ENCODE measurements at places on chromosomes 13 and 19.

- DNase-seq: peak; percentile 62
Measured at GRCh38 chr19:30227661-30228112, 144.5 kb upstream of the ZNF536 start.

DNA sequence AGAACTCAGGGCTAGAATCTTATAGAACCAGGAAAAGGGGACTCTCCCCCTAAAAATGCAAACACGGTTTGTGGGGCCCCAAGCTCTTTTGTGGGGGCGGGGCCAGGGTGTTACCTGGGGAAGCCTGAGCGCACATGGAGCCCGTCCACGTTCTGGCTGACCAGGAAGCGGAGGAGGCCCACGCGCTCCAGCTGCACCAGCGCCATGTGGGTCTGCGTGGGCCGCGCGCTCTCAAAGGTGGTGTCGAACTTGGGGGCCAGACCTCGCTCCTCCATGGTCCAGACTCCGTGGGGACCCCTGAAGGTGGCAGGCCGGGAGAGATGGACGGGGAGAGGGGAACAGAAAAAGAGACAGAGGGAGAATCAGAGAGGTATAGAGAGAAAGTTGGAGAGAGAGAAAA lies 3.4 kb downstream of the SIRT6 start:
- DNase-seq: no peak

DNA sequence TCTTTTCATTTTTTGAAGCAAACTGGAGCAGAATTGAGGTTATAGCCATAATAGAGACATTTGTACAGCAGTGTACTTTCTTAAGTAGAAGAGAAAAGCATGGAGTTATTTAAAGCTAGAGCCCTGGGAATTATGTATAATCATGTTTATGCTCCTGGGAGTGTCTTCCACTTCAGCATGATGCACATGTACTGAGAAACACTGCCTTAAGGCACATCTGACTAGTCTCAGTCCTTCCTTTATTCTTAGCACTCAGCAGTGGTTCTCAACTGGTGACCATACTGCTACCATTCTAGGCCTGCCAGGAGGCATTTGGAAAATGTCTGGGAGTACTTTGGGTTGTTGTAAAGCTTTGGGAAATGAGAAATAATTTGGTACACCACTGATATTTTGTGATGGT lies 45.8 kb downstream of the VWA8 start:
- DNase-seq: no peak

DNA sequence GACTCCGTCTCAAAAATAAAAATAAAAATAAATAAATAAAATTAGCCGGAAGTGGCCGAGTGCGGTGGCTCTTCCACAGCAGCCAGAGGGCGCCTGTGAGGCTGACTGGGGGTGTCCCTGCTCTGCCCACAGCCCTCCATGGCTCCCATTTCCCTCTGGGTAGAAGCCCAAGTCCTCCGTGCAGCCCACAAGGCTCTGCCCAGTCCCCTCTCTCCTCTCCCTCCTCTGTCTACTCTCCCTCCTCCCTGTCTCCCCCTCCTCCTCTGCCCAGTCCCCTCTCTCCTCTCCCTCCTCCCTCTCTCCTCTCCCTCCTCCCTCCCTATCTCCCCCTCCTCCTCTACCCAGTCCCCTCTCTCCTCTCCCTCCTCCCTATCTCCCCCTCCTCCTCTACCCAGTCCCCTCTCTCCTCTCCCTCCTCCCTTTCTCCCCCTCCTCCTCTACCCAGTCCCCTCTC lies 20.4 kb downstream of the MISP start:
- no peak for DNase-seq

GRCh38 chr19:4695224-4695731 lies 25.1 kb upstream of the MYDGF start:
- peak; percentile 26 for DNase-seq

GRCh38 chr19:49641688-49642491 lies at the start of gene SCAF1:
SCAF1 (plus strand) TSS chr19:49642209; CDS start chr19:49645027, 2,818 bp downstream.
- DNase-seq: peak; percentile 100

- DNase-seq: peak; percentile 90
Measured at GRCh38 chr19:39403331-39404312, 3.0 kb upstream of the ZFP36 start.

- no peak for DNase-seq
Measured at GRCh38 chr13:89402211-89402610, 1731.0 kb downstream of the SLITRK5 start.

- DNase-seq: no peak
Measured at GRCh38 chr13:67303661-67304333, 73.7 kb upstream of the PCDH9 start.

DNA sequence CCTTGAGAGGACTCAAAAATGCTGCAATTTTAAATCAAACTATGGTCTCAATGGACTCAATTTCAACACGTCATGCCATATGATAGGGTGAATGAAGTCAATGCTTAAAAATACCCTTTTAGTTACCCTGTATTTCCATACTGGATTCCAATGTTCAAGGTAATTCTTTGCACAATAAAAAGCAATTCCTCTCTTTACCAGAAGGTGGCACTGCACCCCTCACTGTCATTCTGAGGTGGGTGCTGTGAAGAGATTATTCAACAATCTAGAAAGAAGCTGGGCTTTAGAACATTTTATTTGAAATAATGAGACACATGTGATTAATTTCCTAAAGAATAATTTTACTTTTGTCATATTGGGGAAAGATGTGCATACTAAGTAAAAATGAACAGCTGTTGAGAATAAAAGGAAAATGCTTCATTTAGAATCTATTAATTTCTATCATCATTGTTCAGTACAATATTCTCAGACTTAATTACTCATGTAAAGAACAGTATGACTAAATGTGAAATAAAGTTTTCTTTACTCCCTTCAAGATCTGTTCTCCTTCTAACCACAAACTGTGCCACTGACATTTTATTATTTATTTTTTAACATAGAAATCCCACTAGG lies 789.1 kb downstream of the GPC5 start:
- DNase-seq: no peak

DNA sequence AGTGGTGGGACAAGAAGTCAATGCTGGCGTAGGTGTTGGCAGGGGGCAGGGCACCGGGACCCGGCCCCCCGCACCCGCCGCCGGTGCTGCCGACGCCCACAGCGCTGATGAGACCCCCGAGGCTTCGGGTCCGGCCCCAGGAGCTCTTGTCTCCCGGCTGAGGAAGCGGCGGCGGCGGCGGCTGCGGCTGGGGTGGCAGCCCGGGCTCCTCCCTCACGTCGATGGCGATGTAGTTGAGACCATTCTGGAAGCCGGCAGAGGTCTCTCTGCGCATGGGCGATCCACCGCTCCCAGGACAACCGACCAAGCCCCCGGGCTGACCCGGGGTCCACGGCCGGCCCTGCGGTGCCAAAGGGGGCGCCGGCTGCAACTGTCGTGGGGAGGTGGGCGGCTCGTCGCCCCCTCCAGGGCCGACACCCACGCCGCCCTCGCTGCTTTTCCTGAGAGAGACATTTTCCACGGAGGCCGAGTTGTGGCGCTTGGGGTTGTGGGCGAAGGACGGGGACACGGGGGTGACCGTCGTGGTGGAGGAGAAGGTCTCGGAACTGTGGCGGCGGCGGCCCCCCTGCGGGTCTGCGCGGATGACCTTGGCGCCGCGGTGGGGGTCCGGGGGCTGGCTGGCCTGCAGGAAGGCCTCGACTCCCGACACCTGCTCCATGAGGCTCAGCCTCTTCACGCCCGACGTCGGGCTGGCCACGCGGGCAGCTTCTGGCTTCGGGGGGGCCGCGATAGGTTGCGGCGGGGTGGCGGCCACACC lies 4.1 kb downstream of the IRS2 start:
- DNase-seq: no peak

- no peak for DNase-seq
Measured at GRCh38 chr19:56310462-56310861, 4.2 kb downstream of the ZSCAN5A start.

DNA sequence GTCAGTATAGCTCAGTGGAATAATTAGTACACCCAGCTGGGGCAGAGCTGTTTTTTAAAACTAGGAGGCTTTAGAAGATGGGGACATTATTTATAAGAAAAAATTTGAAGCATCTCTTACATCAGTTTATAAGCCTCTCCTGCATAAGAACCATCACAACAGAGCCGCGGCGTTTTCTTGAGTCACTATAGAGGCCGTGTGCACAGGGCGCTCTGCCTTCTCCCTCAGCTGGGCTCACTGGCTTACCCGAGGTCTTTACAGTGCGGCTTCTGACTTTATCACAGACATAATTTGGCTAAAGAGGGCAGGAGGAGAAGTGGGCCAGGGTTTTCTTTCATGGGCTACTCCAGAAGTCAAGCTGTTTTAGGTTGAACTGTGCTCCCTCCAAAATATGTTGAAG lies 135.5 kb upstream of the RNF113B start:
- DNase-seq: no peak

DNA sequence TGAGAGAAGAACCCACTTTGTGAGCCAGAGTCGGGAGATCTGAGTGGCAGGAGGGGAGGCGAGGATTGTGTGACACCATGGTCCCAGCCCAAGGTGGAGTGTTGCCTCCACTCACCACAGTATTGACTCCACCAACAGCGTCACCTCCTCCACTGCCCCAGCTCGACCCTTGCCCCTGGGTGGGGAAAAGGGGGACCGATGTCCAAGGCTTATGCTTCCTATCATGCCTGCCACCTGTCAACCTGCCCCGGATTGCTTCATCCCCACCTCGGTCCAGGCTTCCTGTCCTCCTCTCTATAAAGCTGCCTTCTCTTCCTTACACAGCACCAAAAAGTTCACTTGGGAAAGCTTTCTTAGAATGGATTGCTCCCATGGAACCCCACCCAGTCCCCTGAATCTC lies 7.4 kb downstream of the DMKN start:
- DNase-seq: no peak

DNA sequence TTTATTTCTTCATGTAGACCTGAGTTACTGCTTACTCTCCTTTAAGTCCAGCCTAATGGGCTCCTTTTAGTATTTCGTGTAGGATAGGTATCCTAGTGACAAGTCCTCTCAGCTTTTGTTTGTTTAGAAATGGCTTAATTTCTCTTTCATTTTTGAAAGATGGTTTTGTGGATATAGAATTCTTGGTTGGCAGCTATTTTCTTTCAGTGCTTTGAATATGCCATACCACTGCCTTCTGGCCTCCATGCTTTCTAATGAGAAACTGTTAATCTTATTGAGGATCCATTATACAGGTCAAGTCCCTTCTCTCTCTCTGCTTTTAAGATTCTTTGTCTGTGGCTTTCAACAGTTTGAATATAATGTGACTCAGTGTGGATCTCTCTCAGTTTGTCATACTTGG lies 46.8 kb upstream of the SACS start:
- no peak for DNase-seq

DNA sequence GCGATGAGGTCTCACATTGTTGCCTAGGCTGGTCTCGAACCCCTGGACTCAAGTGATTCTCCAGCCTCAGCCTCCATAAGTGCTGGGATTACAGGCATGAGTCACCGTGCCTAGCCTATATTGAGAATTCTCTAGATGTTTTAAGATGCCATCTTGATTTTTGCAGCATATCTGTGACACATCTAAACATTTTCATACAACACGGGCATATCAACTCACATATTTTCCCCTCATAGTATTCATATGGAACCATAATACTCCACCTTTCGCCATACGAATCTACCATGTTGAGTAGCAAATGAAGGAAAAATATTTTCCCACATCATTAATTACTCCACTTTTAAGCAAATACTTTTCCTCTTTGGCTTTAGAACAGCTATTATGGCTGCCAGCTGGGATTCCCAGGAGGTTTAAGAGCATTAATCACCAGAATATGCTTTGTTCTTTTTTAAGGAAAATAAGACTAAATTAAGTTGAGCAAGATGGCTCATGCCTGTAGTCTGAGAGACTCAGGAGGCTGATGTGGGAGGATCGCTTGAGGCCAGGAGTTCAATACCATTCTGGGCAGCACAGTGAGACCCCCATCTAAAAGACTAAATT lies 56.9 kb upstream of the GTF2F2 start:
- no peak for DNase-seq

GRCh38 chr13:75910591-75910990 lies 274.5 kb downstream of the LMO7 start:
- no peak for DNase-seq

DNA sequence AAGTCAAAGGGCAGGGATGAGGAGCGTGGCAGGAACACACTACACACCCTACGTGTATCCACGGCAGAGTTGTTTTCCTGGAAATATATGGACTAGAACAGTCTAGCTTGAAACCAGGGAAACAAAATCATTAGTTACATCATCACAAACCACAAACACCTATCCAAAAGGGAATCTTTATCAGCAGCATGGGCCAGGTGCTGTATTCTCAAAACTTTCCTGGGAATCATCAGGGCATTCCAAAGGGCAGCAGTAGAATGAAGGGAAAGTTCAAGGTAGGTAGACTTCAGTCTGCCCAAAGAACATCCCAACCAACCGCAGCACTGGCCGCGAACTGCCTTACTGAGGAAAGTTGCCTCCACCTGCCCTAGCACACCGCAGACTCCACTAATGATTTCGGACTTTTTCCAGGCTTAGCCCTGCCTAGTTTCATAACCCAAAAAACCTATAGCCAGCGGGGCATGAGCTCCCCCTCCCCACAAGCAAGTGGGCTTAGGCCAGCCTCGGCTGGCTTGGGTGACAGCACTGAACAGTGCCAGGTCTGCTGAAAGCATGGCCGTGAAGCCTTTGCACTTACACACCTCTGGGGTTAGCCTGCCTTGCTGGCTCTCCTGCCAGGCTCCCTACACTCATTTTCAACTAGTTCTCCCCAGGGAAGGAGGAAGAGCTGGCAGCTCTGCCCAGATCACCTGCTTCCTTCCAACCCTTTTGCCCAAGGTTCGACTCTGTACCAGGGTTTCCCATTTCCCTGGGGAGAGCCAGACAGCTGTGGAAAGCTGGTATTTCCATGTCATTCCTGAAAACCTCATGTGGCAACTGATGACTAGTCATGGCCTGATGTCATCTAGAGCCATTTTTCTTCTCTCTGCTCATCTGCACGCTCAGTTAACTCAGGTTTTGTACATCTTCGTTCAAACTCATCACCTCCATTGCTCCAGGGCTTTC lies 77.3 kb upstream of the UBAC2 start:
- DNase-seq: no peak
